Gastrocnemius medialis (tissue), 4 donors: ENCODE measurements at places on chromosomes 1 and 21.

- no peaks in the 10 kb centered on the region for H3K36me3 ChIP-seq
- peaks cover 70% of the 10 kb centered on the region for H3K4me1 ChIP-seq
- H3K27me3 ChIP-seq: no peaks in the 10 kb centered on the region
- H3K27ac ChIP-seq: no peak overlapping the region
Measured at GRCh38 chr1:64923294-64923718, 43.0 kb downstream of the JAK1 start.

- no peaks in the 10 kb centered on the region for H3K27me3 ChIP-seq
- H3K4me1 ChIP-seq: peaks cover 8% of the 10 kb centered on the region
- no peak for DNase-seq
- H3K4me3 ChIP-seq: no peak overlapping the region
- H3K27ac ChIP-seq: no peak overlapping the region
- H3K36me3 ChIP-seq: no peaks in the 10 kb centered on the region
Measured at GRCh38 chr1:230972855-230973271, 5.8 kb downstream of the TTC13 start.

GRCh38 chr21:33059380-33059841 is 10.5 kb upstream of the OLIG1 start:
- peaks cover 20% of the 10 kb centered on the region for H3K4me1 ChIP-seq
- peak; percentile 24 for DNase-seq
- H3K36me3 ChIP-seq: no peaks in the 10 kb centered on the region
- H3K27ac ChIP-seq: peak overlapping the region; percentile 51

DNA sequence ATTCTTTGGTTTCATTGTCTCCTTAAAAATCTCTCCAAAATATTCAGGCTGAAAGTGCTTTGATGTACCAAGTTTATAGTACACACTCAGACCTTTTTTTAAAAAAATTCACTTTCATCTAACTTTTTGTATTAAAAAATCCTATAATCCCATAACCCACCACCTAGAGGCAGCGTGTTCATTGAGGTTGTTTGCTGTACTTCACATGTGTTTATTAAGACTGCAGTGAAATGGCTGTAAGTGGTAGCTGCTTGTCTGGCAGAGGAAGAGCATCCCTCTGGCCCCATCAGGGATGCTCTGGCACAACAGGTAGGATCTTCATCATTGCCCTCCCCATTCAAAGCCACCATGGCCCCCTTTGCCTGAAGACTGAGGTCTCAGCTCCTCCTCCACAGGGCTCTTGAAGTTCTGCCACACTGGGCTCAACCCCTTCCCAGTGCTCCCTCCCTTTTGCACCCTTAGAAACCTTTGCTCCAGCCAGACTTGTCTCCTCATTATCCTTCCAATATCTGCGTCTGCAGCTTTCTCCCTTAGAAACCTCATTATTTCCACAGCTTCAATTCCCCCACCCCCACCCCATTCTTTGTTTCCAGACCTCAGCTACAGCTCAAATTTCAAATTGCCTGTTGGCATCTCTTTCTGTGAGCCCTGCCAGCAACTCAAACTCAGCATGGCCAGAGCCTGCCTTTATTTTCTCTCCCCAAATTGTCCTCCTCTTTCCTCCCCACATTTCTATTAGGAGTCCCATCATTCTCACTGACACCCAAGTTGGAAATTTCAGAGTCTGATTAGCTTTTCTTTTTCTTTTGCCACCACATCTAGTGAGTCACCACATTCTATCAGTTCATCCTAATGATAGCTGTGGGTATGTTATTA is 369.6 kb upstream of the USP24 start:
- H3K4me1 ChIP-seq: peaks cover 7% of the 10 kb centered on the region
- peak overlapping the region; percentile 41 for H3K27ac ChIP-seq
- no peak overlapping the region for H3K4me3 ChIP-seq
- no peaks in the 10 kb centered on the region for H3K36me3 ChIP-seq
- peak; percentile 24 for DNase-seq

DNA sequence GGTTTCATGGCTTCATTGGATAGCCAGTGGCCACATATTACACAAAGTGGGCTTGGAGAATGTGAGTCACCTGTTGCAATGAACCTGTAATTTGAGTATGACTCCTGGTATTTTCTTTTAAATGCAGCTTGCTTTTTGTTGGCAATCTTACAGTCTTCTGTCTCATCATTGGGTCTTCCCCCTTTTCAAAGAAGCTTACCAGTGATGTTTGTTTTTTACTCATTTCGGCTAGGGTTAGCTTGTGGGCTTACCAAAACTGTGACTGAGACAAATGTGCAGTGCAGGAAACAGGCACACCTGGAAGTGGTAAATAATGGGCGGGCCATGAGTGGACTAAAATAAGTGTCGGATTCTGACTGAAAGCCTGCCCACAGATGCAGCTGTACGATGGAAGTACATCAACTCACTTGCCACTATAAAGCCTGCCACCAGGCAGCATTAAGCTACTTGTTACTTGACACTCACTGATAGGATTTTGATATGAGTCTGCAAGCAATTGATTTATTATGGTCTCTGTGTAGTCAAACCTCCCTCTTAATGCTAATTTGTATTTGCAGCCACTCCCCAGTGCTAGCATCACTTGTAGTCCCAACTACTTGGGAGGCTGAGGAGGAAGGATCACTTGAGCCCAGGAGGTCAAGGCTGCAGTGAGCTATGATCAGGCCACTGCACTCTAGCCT is 4.2 kb downstream of the HHAT start:
- H3K27me3 ChIP-seq: no peaks in the 10 kb centered on the region
- H3K4me1 ChIP-seq: peaks cover 7% of the 10 kb centered on the region
- no peak overlapping the region for H3K4me3 ChIP-seq
- H3K27ac ChIP-seq: no peak overlapping the region
- H3K36me3 ChIP-seq: no peaks in the 10 kb centered on the region

DNA sequence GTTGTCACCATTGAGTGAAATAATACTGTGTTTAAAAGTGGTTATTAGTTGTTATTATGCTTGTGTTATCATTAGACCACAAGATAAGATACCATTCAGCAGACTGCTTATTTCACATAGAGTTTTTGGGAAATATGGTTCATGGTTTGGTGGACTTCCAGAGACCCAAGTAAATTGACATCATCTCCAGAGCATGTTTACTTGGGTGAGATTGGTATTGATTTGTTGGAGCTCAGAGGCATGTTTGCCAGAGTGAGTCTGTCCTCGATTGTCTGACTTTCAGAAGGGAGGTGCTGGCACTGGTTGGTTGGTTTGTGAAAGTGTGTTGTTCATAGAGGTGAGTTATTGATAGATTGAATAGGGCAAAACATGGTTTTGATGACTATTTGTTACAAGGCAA is 291.4 kb downstream of the TGFB2 start:
- no peak overlapping the region for H3K4me3 ChIP-seq
- DNase-seq: no peak
- no peaks in the 10 kb centered on the region for H3K4me1 ChIP-seq
- H3K27ac ChIP-seq: no peak overlapping the region

- no peak within 1 kb of the TSS for H3K4me3 ChIP-seq
- no peaks in the 10 kb centered on the region for H3K27me3 ChIP-seq
- no peaks in the 10 kb centered on the region for H3K36me3 ChIP-seq
- H3K4me1 ChIP-seq: no peaks in the 10 kb centered on the region
Measured at GRCh38 chr1:157841708-157842107, at the start of gene CD5L. CD5L (minus strand) TSS chr1:157841808; CDS start chr1:157841701, 107 bp downstream.

DNA sequence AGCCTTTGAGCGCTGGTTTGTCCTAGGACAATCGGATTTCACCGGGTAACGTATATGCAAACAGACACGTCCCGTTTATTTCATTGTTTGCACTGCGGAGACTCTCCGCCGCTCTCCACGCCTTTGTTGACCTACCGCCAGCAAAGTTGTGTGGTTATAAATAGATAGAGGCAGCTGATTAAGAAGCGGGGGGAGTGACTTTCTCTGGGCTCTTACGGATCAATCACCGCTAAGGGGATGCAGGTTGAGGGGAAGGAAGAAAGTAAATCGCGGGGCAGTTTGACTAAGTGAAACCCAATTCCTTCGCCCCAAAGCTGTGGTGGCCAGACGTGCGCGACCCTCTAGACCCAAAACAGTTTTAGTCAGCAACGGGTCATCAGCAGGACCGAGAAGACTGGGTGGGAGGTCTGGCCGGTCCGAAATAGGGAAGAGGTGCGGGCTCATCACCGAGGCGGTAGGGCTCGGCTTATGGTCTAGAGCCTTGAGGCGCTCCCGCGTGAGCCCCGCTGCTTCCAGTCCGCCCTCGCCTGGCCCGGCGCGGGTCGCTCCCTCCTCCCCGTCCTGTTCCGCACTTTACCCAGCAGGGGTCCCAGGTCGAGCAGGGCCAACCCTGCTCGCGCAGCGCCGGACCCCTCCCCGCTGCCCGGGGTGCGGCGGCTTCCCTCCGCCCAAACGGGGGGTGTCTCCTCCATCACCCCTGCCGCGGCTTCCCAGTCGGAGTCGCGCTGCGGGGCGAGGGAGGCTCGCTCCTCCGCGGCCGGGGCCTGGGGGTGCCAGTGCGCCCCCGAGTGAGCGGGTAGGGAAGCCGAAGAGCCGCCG is 120.8 kb upstream of the RRP15 start:
- peaks cover 63% of the 10 kb centered on the region for H3K27me3 ChIP-seq
- H3K36me3 ChIP-seq: no peaks in the 10 kb centered on the region
- peak; percentile 31 for DNase-seq
- peak overlapping the region; percentile 47 for H3K4me3 ChIP-seq
- H3K27ac ChIP-seq: peak overlapping the region; percentile 43

DNA sequence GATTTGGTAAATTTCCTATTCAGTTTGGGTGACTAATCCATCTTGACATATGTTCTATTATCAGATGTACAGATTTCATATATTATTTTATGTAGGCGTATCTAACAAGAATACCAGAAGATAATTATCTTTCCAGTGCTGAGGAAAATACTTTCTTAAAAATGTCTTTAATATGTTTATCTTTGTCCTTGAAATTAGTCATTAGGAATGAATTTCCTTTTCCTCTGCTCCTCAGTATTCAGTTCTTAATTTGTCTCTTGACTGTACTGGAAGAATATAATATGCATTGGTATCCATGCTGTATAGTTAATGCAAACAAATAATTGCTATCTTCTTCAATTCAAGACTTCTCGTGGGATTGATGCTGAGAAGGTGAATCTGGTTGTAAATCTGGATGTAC is 6.6 kb downstream of the DDX20 start:
- peaks cover 81% of the 10 kb centered on the region for H3K36me3 ChIP-seq
- H3K4me3 ChIP-seq: no peak overlapping the region
- H3K4me1 ChIP-seq: peaks cover under 1% of the 10 kb centered on the region
- H3K27ac ChIP-seq: no peak overlapping the region
- no peaks in the 10 kb centered on the region for H3K27me3 ChIP-seq
- no peak for DNase-seq

GRCh38 chr1:63343922-63344321 is 21.6 kb downstream of the FOXD3 start:
- no peaks in the 10 kb centered on the region for H3K27me3 ChIP-seq
- H3K4me1 ChIP-seq: no peaks in the 10 kb centered on the region
- H3K27ac ChIP-seq: no peak overlapping the region
- no peak overlapping the region for H3K4me3 ChIP-seq

DNA sequence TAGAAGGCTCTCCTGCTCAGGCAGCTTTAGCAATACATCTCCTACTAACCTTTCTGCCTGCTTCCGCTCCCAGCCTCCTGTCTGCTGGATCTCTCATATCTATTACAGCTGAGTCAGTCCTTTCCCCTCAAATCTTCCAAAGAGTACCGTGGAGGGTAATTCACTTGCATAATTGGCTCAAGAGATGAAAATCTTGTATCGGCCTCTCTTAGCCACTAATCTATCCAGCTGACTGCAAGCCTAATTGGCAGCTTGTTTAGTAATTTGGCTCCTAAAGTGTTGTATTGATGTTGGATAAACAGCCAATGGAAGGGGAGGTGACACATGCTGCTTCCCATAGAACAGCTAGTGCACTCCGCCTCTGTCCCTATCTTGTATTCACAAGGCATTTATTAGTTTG is 195.7 kb downstream of the GPATCH2 start:
- H3K4me3 ChIP-seq: no peak overlapping the region
- no peaks in the 10 kb centered on the region for H3K36me3 ChIP-seq
- H3K27ac ChIP-seq: no peak overlapping the region
- H3K4me1 ChIP-seq: no peaks in the 10 kb centered on the region
- DNase-seq: no peak

GRCh38 chr1:235087906-235088305 is 40.7 kb downstream of the TOMM20 start:
- H3K27ac ChIP-seq: no peak overlapping the region
- no peaks in the 10 kb centered on the region for H3K36me3 ChIP-seq
- H3K4me3 ChIP-seq: no peak overlapping the region

- H3K27ac ChIP-seq: no peak overlapping the region
- peaks cover 3% of the 10 kb centered on the region for H3K36me3 ChIP-seq
- no peak overlapping the region for H3K4me3 ChIP-seq
- DNase-seq: no peak
- no peaks in the 10 kb centered on the region for H3K4me1 ChIP-seq
- no peaks in the 10 kb centered on the region for H3K27me3 ChIP-seq
Measured at GRCh38 chr1:63413394-63413793, 46.0 kb downstream of the ALG6 start.

DNA sequence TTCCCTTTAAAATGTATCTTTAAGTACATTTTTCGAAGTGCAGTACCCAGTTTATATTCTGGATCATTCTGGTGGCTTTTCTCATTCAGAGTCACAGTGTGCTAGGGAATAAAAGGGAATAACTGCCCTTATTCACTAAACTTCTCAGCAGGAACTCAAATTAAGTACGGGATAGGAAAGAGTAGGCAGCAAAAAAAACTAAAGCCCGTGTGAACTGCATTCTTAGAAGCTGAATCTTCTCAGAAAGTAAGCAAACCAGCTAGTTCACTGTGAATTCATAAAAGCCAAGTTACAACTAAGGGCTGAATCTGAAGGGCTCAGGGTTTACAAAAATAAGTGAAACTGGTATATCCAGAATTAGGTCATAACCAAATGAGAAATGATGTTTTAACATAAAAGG is 22.0 kb downstream of the PRPF38A start:
- H3K27me3 ChIP-seq: no peaks in the 10 kb centered on the region
- no peak overlapping the region for H3K27ac ChIP-seq
- no peak overlapping the region for H3K4me3 ChIP-seq

GRCh38 chr1:205805082-205805711 is 7.8 kb downstream of the SLC41A1 start:
- peaks cover 60% of the 10 kb centered on the region for H3K4me1 ChIP-seq
- no peak overlapping the region for H3K27ac ChIP-seq
- H3K27me3 ChIP-seq: no peaks in the 10 kb centered on the region
- no peak overlapping the region for H3K4me3 ChIP-seq
- peaks cover 6% of the 10 kb centered on the region for H3K36me3 ChIP-seq

- H3K4me3 ChIP-seq: no peak overlapping the region
- no peak for DNase-seq
- H3K27me3 ChIP-seq: peaks cover 27% of the 10 kb centered on the region
- no peak overlapping the region for H3K27ac ChIP-seq
- no peaks in the 10 kb centered on the region for H3K4me1 ChIP-seq
- H3K36me3 ChIP-seq: no peaks in the 10 kb centered on the region
Measured at GRCh38 chr1:6143395-6143794, 36.7 kb downstream of the CHD5 start.

GRCh38 chr1:220300442-220301121 is 28.3 kb upstream of the RAB3GAP2 start:
- no peak overlapping the region for H3K4me3 ChIP-seq
- H3K4me1 ChIP-seq: no peaks in the 10 kb centered on the region
- H3K27me3 ChIP-seq: no peaks in the 10 kb centered on the region
- H3K36me3 ChIP-seq: no peaks in the 10 kb centered on the region
- DNase-seq: peak; percentile 34
- peak overlapping the region; percentile 67 for H3K27ac ChIP-seq
